Activated naive CD4-positive, alpha-beta T cell treated with anti-CD3 and anti-CD28 coated beads, Interleukin-2, amount 50 U/mL, for 16 hours (primary cell): ENCODE measurements at places on chromosomes 7 and 10.

GRCh38 chr7:55965100-55965470 lies 700 bp downstream of the NIPSNAP2 start:
- DNase-seq = no peak

DNA sequence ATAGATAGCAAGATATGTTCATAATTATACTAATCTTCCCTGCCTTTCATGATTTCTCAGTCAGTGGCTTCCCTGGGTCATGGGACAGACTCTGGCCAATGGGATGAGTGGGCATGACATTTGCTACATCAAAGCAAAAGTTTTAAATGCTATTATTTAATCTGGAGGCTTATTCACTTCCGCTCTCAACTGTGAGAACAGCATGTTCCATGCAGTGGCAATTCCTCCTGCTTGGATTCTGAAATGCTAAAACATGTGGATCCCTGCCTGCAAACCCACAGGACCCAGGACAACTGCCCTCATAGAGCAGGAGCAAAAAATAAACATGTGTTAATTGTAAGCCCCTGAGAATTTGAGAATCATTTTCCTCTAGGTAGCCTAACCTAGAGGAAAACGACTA lies 1412.4 kb upstream of the CELF2 start:
- no peak for DNase-seq

- DNase-seq = no peak
Observed at GRCh38 chr10:120181154-120181553, 275.9 kb upstream of the PLPP4 start.

DNA sequence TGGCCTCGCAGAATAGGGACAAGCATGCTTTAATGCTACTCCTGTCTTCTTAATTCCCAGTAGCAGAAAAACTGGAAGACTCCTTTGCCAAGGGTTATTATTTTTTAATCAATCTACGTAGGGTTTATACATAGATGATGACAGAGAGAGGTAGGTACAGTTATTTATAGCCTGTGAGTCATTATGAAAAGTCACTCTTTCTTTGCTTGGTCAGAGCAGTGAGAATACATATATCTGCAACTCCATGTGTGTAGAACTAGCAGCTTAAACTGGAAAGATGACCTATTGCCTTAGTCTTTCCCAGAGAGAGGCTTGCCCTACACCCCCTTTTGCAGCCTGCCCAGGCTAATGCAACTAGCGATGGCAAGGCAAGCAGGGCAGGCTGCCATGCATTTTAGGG lies 1050.6 kb downstream of the NRG3 start:
- DNase-seq = no peak

DNA sequence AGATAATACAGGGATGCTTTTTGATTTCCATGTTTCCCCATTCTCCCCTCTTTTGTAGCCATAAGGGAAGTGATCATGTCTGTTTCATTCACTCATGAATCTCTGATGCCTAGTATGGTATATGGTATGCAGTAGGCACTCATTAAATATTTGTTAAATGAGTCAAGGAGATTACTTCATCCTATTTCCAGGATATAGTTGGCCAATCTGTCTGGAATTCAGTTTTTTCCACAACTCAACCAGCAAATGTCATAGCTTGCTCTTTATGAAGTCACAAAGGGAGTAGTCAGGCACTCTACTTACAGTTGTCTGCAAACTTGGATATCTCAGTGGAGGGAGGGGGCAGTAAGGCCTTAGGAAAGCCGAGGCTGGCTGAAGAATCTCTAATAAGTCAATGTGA lies 853.6 kb downstream of the LRMDA start:
- no peak for DNase-seq

DNA sequence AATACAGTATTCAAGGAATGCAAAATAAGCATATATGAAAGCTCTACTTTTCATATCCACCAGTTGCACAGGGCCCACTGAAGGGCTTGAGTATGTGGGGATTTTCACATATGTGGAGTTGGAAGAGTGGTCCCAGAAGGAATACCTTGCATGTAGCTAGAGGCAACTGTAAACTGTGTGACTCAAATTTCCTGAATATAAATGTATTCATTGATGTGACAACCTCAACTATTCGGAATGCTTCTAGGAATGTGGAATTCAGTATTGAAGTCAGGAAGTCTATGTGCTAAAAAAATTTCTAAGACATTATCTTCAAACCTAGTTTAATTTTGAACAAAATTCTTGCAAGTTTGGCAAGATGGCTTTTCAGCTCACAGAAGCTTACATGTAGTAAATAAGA lies 695.5 kb upstream of the SEMA3D start:
- no peak for DNase-seq

DNA sequence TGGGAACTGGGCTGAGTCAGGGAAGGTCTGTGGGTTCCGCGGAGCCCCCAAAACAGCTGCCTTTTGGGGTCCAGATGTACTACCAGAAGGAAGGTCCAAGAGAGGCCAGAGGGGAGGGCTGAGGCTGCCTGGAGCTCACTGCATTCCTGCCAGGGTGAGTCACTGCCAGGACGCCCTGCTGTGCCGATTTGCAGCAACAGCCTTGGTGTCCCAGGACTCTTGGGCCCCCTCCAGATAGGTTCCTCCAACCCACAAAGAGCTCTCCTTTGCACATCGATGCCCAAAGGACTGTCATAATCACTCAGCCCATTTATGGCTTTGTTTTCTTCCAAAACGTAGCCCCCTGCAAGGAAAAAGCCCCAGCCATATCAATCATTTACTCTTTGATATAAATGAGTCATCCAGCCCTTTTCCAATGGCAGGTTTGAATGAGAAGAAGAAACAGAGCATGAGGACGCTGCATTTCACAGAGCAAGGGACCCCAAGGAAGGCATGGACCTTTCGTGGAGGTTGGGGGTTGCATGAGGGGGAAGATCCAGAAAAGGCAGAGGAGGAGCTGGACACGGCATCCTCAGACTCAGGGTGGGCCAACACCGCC lies 32.2 kb upstream of the COL13A1 start:
- no peak for DNase-seq

DNA sequence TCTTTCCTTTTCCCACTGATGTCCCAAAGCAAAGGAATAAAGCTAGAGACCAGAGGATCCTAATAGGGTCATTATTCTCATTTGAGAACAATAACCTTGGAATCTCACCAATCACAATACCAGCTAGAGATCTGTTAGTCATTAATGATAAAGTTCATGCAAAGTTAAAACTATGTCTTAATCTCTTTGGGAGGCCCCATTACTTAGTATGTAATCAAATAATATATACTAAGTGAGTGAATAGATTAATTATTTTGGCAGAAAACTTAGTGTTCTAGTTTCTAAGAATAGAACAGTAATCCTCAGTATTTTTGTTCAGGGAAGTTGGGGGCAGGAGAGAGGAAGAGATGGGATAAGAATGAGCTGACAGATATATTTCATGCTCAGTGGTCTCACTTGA lies 227.2 kb downstream of the MTERF1 start:
- no peak for DNase-seq
